ENCODE measurements at places on chromosomes 5 and 9. TPM values are rescaled to one million over a fixed set of nuclear protein-coding genes. Genes with fewer than 3 reads are reported as not detected.

GRCh38 chr5:72480841-72481240 is 26.4 kb downstream of the ZNF366 start:
- no peaks in the 10 kb centered on the region for H3K4me1 ChIP-seq
- no peak for DNase-seq
- no peak overlapping the region for H3K4me3 ChIP-seq
- no peak overlapping the region for H3K27ac ChIP-seq
- H3K27me3 ChIP-seq = no peaks in the 10 kb centered on the region

DNA sequence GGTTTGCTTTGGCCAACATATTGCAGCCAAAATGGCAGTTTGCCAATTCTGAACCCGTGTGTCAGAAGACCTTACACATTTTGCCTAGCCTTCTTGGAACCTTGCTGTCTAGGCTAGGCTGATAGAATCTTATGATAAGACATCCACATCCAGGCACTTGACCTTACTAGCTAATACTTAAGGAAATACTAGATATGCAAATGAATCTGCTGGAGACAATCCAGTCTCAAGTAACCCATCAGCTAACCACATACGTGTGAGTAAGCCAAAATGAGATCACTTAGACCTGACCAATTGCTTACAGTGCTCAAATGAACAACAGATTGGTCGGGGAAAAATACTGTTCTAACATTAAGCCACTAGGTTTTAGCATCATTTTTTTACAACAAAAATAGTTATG is 1504.6 kb upstream of the CDH9 start:
- H3K27ac ChIP-seq = no peak overlapping the region
- no peak for DNase-seq
- no peaks in the 10 kb centered on the region for H3K36me3 ChIP-seq
- H3K4me3 ChIP-seq = no peak overlapping the region
- no peaks in the 10 kb centered on the region for H3K4me1 ChIP-seq

- H3K4me1 ChIP-seq = no peaks in the 10 kb centered on the region
- DNase-seq = no peak
- H3K36me3 ChIP-seq = no peaks in the 10 kb centered on the region
Observed at GRCh38 chr9:69812068-69813000, 8.3 kb upstream of the CFAP95 start.

- H3K27ac ChIP-seq = peak overlapping the region; percentile 28
- H3K4me1 ChIP-seq = no peaks in the 10 kb centered on the region
- peak; percentile 77 for DNase-seq
- H3K27me3 ChIP-seq = no peaks in the 10 kb centered on the region
Observed at GRCh38 chr5:56669534-56670483, 145.5 kb upstream of the MAP3K1 start.

DNA sequence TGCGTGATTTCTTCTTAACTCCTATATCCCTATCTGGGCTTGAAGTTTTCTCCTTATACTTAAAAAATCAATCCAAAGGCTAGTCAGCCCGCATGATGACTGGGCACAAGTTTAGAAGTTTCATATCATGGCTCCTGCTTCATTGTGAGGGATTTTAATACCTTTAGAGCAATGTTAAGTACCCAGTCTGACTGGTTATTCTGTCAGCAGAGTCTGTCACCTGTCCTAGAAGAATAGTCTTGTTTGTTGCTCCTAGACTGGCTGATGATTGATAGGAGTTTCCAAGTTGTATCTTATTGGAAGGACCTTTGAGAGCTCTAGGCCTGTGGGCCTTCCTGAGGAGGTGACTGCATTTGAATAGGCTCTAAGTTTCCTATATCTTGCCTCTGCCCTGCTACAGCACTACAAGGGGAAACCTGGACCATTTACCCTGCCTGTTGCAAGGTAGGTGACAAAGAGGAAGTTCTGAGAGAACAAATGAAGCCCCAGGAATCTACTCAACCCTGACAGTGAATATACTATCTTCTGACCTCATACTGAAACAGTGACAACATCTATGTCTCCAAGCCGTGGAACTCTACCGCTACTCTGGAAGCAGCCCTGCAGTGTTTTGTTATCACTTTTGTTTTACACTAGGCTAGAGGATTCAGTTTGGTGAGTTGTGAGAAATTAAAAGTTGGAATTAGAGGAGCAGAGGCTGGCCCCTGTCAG is 66.5 kb downstream of the F2RL2 start:
- no peaks in the 10 kb centered on the region for H3K27me3 ChIP-seq
- DNase-seq = no peak
- no peak overlapping the region for H3K4me3 ChIP-seq
- no peaks in the 10 kb centered on the region for H3K4me1 ChIP-seq

- no peak overlapping the region for H3K27ac ChIP-seq
- no peaks in the 10 kb centered on the region for H3K4me1 ChIP-seq
- H3K36me3 ChIP-seq = no peaks in the 10 kb centered on the region
- DNase-seq = no peak
- no peaks in the 10 kb centered on the region for H3K27me3 ChIP-seq
Observed at GRCh38 chr9:7273575-7273974, 515.8 kb downstream of the KDM4C start.

- peak overlapping the region; percentile 12 for H3K27ac ChIP-seq
- H3K27me3 ChIP-seq = no peaks in the 10 kb centered on the region
- H3K4me3 ChIP-seq = no peak overlapping the region
- no peak for DNase-seq
Observed at GRCh38 chr5:171495122-171495700, 75.8 kb downstream of the FGF18 start.

DNA sequence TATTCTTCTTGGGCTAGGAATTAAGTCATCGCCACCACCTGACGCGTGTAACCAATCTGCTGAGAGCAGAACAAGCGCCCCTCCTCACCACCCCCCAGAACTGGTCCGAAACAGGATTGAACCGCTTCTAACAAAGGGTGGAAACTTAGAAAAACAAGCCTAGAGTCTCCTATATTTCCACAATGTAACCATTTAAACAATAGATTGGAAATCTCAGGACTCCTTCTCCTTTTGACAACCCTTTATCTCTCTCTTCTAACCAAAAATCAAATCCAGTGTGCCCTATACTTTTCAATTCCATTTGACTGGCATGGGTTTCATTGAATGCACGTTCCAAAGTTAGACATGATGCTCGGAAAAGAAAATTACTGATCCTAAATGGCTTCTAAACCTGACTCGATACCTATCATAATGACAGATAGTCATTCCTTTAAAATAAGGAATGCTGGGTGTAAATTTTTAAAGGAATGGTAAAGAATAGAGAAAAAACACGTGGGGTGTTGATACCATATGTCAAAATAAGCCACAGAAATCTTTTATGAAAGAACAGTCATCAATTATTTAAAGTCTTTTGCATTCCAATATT is 1.2 kb downstream of the ARRDC3 start:
- peak overlapping the region; percentile 97 for H3K27ac ChIP-seq
- peak; percentile 86 for DNase-seq
- H3K27me3 ChIP-seq = no peaks in the 10 kb centered on the region

- no peak overlapping the region for H3K4me3 ChIP-seq
- H3K4me1 ChIP-seq = no peaks in the 10 kb centered on the region
- no peaks in the 10 kb centered on the region for H3K36me3 ChIP-seq
- H3K27me3 ChIP-seq = no peaks in the 10 kb centered on the region
- no peak overlapping the region for H3K27ac ChIP-seq
Observed at GRCh38 chr5:91151947-91152346, 231.2 kb downstream of the ARRDC3 start.

GRCh38 chr9:114908104-114908622 is 22.2 kb downstream of the TNFSF8 start:
- H3K27ac ChIP-seq = peak overlapping the region; percentile 60
- DNase-seq = peak; percentile 64
- H3K27me3 ChIP-seq = no peaks in the 10 kb centered on the region
- no peak overlapping the region for H3K4me3 ChIP-seq

DNA sequence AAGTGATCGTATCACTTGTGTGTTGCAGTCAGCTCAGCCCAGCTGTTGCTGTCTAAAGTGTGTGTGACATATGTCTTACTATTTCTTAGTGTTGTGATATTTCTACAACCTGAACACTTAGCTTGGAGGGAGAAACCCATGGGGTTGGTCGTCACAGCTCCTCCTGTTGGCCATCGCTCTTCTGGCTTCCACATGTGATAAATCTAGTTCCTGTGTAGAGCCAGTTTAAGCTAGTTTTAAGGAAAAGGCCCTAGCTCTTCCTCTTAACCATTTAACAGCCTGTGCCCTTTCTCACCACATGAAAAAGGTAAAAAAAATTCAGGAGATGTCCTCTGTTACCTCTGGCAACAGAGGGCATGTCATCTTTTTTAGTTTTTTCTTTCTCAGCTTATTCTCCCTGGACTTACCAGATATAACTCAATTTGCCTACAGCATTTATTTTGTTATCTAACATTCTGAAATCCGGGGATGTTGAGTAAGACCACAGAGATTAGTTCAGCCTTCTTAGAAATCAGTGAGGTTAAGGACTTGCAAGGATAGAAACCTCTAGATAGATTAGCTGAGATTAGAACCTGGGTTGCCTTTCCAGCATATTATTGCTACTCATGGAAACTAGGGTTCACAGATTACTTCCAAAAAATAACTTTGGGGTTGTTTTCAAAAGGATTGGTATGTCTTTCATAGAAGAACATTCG is 100.4 kb downstream of the GAPVD1 start:
- H3K27ac ChIP-seq = no peak overlapping the region
- no peaks in the 10 kb centered on the region for H3K4me1 ChIP-seq
- no peaks in the 10 kb centered on the region for H3K27me3 ChIP-seq
- H3K4me3 ChIP-seq = no peak overlapping the region
- no peaks in the 10 kb centered on the region for H3K36me3 ChIP-seq

DNA sequence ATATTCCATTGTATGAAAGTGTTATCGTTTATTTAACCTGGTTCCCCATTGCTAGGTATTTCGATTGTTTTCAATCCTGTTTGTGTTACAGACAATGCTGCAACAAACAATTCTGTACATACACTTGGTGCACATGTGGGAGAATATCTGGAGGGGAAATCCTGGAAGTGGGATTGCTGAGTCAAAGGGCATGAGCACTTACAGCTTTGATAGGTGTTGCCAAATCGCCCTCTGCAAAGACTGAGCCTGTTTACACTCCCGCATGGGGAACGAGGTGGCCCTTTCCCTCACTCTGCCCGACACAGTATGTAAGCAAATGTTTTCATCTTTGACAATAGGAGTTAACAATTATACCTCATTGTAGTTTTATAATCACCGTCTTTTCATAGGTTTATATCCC is 66.2 kb downstream of the PDE6A start:
- DNase-seq = no peak
- H3K36me3 ChIP-seq = no peaks in the 10 kb centered on the region
- H3K27me3 ChIP-seq = no peaks in the 10 kb centered on the region
- no peak overlapping the region for H3K4me3 ChIP-seq

DNA sequence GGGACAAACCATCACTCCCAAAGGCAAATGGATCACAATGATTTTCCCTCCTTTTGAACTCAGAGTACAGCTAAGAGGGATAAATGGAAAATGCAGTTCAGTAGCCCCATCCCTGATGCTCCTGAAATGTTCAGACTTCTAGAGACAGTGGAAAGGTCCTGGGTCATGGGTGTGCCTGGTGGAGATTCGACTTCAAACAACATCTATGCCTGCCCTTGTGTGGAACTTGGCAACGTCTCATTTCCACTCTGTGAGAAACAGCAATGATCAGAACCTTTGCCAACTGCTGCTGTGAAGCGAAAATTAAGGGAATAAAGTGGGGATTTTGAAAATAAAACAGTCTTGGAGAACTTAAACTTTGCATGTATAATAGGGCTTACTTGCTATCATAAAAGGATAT is 778.1 kb downstream of the SEMA5A start:
- no peak for DNase-seq
- H3K27me3 ChIP-seq = no peaks in the 10 kb centered on the region
- H3K4me1 ChIP-seq = no peaks in the 10 kb centered on the region
- no peaks in the 10 kb centered on the region for H3K36me3 ChIP-seq

- H3K27me3 ChIP-seq = no peaks in the 10 kb centered on the region
- no peaks in the 10 kb centered on the region for H3K36me3 ChIP-seq
- no peak overlapping the region for H3K4me3 ChIP-seq
Observed at GRCh38 chr9:121654499-121655140, 3.2 kb downstream of the DAB2IP start.

GRCh38 chr5:143448518-143448917 is 45.0 kb upstream of the NR3C1 start:
- no peaks in the 10 kb centered on the region for H3K4me1 ChIP-seq
- no peaks in the 10 kb centered on the region for H3K36me3 ChIP-seq

GRCh38 chr5:155091768-155092717 is 78.5 kb downstream of the KIF4B start:
- DNase-seq = no peak
- H3K4me1 ChIP-seq = no peaks in the 10 kb centered on the region
- no peaks in the 10 kb centered on the region for H3K27me3 ChIP-seq

- H3K4me3 ChIP-seq = peak within 1 kb of the TSS; percentile 10
- DNase-seq = peak; percentile 72
- H3K27me3 ChIP-seq = peaks cover 58% of the 10 kb centered on the region
Observed at GRCh38 chr5:51383131-51384121, at the start of gene ISL1. TSS of gene ISL1 (plus strand) at chr5:51383448. CDS start at chr5:51383672, 224 bp downstream.

DNA sequence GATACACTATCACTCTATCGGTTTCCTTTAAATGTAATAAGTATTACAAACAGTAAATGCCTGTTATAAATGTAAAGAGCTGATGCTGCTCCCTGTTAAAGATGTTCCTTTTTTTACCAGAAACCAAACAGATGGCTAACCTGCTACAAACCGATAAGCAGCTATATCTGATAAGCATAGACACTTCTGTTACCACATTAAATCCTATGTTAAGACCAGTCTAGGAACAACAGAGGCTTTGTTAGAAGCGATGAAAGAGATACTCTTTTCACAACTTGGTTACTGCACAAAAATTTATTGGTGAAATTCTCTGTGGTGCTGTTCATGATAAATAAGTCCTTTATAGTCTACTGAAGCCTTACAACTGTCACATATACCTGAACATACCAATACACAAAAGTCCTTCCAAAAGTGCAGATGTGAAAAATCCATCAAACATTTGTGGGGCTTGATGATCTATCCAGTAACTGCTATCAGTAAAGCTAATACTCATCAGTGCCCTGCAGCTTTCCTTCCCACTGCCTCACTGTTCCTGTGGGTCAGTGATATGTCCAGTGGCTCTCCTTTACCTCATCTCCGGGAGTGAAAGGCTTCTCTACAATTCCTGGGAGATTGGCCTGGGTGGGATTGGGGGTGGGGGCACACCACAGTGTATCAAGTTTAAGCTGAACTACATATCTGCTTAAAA is 25.8 kb upstream of the PRXL2C start:
- no peak for DNase-seq
- H3K36me3 ChIP-seq = no peaks in the 10 kb centered on the region
- no peak overlapping the region for H3K4me3 ChIP-seq

DNA sequence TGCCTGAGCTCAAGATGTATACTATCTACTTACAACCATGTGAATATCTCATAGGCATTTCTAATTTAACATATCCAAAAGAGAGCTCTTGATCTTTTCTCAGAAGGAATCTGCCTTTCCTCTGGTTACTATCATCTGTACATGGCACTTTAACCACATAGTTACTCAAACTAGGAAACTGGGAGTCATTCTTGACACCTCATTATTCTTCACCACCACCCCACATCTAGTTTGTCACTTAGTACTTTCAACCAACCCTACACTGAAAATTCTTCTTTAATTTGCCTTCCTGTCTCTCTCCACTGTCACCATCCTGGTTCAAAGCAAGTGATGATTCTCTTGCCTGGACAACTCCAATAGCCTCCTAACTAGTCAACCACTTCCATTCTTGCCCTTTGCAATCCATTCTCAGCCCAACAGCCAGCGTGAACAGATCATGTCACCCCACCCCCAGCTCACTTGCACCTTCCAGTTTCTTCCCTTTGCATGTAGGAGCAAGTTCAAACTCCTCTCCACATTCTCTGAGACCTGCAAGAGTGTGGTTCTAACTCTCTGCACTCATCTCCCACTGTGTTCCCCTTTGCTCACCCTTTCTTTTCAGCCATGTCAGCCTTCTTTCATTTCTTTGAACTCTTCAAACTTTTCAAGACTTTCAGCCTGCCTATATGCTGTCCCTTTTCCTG is 17.3 kb upstream of the SMAD5 start:
- no peaks in the 10 kb centered on the region for H3K4me1 ChIP-seq
- no peak overlapping the region for H3K27ac ChIP-seq
- H3K36me3 ChIP-seq = no peaks in the 10 kb centered on the region

PPP2R2B gene
- total RNA-seq = 1.2 TPM

TAS2R1 gene
- total RNA-seq = not detected

COL15A1 gene
- 16.5 TPM for total RNA-seq

DNM1 gene
- total RNA-seq = 54.3 TPM

ALDH7A1 gene
- total RNA-seq = 20.8 TPM
